ENCODE measurements at places on chromosomes 4 and X.
A peak's percentile ranks its signal among the peaks of the same experiment; 100 is the strongest.

DNA sequence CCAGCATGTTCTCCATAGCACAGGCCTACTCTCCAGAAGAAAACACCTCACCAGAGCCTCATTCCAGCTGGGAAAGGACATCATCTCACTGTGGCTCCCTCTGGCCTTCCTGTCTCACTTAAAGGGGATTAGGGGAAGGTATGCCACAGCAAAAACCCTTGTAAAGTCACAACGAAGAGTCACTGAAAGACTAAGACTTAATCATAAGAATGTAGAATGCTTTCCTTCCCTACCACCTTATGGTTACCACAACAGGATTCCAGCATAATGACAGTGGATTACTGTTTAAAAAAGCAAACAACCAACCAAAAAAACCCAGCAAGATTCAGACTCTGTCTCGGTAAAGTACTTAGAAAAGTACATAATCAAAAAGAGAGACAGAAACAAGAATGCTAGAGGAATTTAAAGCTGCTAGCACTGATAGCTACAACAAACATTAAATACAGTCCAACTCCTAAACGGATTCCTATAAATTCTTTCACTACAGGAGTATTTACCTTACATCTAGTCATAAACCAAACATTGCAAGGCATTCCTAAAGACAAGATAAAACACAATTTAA, 75.1 kb downstream of the BANK1 start:
- DNase-seq: peak; percentile 48

- no peak for DNase-seq
Measured at GRCh38 chr4:74158466-74159142, 686 bp downstream of the MTHFD2L start.

GRCh38 chr4:609400-610050, 15.8 kb upstream of the PDE6B start:
- DNase-seq: no peak

GRCh38 chr4:99120501-99120900, 23.6 kb downstream of the ADH4 start:
- DNase-seq: no peak

GRCh38 chr4:37699868-37700481, 13.8 kb upstream of the RELL1 start:
- no peak for DNase-seq

- no peak for DNase-seq
Measured at GRCh38 chr4:143587703-143588102, 74.2 kb downstream of the SMARCA5 start.

DNA sequence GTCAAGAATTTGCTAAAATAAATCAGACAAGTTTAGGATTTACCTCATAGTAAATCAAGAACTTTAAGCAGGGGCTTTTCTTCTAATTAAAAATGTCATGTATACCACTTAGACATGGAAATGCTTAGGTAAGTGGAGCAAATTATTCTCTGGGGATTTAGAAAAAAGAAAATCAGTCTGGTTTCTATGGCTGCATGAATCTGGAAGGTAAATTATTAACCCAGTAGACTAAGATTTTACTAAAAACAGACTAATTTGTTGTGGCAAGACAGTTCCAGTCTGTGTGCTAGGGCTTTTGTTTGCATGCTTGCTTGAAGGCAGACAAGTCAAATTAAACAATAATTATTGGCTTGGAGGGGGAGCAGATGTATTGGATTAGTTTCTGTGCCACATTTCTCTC, 140.6 kb downstream of the TBL1X start:
- no peak for DNase-seq

GRCh38 chr4:52822972-52823701, 39.0 kb upstream of the RASL11B start:
- no peak for DNase-seq

- DNase-seq: no peak
Measured at GRCh38 chr4:129532573-129532972, 436.6 kb downstream of the C4orf33 start.

- peak; percentile 27 for DNase-seq
Measured at GRCh38 chrX:42530027-42530426, 247.9 kb downstream of the PPP1R2C start.

- DNase-seq: no peak
Measured at GRCh38 chr4:70518716-70519115, 347 bp downstream of the AMTN start.

GRCh38 chr4:186416451-186417060, 138.8 kb downstream of the MTNR1A start:
- DNase-seq: no peak

DNA sequence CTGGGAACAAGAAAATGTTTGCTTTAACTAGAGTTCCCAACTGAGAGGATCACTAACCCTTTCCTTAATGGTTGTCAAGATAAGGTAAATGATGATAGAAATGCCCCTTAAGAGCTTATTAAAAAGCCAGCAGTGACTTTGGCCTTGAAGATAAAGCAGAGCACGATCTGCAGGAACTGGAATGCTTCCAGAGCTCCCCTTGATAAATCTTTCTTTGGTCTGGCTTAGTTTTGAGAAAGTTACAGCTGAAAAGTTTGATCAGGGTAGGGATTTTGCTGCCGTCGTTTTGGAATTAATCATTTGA, 64.0 kb downstream of the PTTG2 start:
- DNase-seq: no peak

DNA sequence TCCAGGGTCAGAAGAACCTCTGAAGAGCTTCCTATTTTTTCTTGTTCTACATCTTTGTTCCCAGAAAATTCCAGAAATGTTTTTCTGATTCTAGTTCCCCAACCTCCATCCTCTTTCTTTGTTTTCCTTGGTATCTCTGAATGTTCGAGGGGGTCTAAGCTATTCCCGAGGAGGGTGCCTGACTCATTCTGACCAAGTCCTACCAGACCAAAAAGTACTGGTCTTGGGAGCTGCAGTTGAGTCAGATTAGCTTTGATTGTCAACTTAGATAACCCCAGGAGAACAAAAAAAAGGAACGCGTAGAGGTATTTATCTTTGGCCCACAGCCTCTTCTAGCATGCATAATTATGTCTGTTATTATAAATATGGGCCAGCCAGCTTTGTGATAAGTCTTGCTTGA, 12.1 kb upstream of the TENM3 start:
- no peak for DNase-seq

DNA sequence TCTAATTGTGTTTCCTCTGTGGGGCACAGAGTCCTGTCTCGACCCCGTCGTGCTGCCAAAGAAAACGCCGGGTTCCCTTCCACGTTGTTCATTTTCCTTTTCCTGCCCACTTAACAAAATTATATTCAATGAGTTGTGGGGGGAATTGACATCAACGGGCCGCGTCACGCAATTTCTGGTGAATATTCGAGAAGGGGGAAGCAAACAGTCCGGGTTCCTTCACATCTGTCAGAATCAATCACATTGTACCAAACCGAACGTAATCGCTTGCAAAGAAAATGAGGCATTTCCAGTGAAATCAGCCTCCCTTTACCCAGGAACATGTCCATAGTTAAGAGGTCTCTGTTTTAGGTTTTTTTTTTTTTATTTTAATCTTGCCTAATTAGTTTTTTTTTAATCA, 243.5 kb downstream of the SHOX start:
- DNase-seq: no peak

GRCh38 chr4:89319756-89320155, 12.2 kb upstream of the GPRIN3 start:
- no peak for DNase-seq

GRCh38 chr4:81574991-81575390, 103.3 kb upstream of the RASGEF1B start:
- no peak for DNase-seq

- no peak for DNase-seq
Measured at GRCh38 chr4:105291925-105292324, 145.2 kb downstream of the TET2 start.

- DNase-seq: no peak
Measured at GRCh38 chr4:145731028-145731427, 51.1 kb downstream of the C4orf51 start.

DNA sequence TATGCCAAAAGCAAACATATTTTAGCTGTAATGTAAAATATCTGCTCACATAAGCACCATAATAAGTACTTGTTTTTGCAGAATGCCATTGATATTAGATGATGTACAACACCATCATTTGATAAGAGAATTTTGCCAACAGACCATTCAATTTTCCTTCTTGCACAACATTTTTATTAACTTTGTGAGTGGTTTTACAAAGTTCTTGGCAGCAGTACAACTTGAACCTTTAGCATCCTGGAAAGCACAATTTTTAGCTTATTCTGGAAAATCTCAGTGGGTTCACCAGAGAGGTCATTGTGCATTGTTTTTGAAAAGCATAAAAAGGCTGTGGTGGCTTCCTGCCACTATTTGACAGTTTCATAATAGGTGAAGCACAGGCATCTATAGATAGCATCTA, 26.4 kb upstream of the REPS2 start:
- no peak for DNase-seq

- no peak for DNase-seq
Measured at GRCh38 chr4:43369036-43369594, 476.6 kb downstream of the GRXCR1 start.

DNA sequence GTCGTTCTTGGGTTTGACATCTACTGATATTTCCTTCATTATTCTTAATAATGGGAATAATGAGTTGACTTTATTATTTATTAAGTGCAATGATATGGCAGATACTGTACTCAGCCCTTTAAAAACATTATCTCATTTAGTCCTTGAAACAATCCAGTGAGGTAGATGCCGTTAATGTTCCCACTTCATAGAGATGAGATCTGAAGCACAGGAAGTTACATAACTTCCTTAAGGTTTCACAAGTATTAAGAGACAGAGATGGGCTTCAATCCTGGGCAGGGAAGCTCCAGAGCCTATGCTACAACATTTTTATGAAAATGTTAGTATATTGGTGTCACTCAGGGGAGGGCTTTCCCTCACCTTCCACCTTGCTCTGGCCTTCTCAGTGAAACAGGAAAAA, 9.7 kb upstream of the KLHL13 start:
- no peak for DNase-seq

- DNase-seq: no peak
Measured at GRCh38 chr4:9949573-9949972, 71.7 kb downstream of the SLC2A9 start.

- no peak for DNase-seq
Measured at GRCh38 chr4:139564502-139564901, 8.5 kb upstream of the SETD7 start.

DNA sequence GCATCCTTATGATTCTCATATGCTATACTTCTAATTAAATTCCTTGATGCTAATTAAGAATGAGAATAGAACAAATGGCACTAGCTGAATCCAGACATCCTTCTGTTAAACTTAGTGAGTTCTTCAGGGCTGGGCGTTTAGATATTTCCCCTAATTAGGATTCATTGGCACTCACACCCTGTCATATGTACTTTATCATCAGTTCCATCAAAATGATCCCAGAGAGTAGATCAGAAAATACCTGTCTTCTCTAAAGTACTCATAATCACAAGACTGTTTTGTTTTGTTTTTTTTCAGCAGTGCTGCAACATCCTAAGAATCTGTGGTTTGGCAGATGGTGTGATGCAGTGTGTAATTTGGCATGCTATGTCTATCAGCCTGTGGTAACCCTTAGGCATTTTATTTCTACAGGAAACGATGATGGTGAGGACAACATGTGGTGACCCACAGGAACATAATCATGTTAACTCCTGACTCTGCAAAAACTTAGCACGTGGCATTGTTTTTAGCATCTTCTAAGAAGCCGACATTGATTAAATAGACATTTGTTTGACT, 2528.4 kb downstream of the ARAP2 start:
- DNase-seq: peak; percentile 89

GRCh38 chrX:9644335-9644734, 121.3 kb downstream of the GPR143 start:
- DNase-seq: no peak

DNA sequence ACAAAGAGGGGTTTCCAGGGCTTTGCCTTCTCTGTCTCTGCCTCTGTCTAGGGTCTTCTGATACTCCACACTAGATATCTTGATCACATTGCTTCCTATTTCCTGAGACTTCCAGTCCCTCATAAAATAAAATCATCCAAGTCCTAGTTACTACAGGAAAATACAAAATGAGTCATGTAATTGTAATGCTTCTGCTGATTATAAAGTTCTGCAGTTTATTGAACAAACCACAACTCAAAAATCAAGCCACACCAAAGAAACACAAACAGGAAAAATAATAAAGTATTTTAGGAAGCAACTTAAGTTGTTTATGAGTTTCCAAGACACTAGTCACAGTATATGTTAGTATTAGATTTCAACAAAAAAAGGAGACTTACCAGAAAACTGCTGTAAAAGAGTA, 695.1 kb upstream of the GALNTL6 start:
- DNase-seq: no peak

- DNase-seq: no peak
Measured at GRCh38 chr4:178937130-178937529, 1494.9 kb upstream of the AGA start.
